ENCODE measurements at places on chromosomes 13 and 19. TPM values are rescaled to one million over a fixed set of nuclear protein-coding genes. Genes with fewer than 3 reads are reported as not detected.

The HSPBP1 gene
- total RNA-seq = 37.8 TPM

The ATP4B gene
- total RNA-seq = 0.07 TPM

The LRRC25 gene
- total RNA-seq = not detected

The ZNF121 gene
- total RNA-seq = 47.3 TPM

The ZNF628 gene
- 0.99 TPM for total RNA-seq

The ZNF844 gene
- total RNA-seq = 2.8 TPM

The GSX1 gene
- not detected for total RNA-seq

The ATP7B gene
- total RNA-seq = 6.5 TPM

The KLK5 gene
- total RNA-seq = not detected

The ZNF175 gene
- 3.5 TPM for total RNA-seq

The SLC25A41 gene
- total RNA-seq = 0.07 TPM

The FGF9 gene
- total RNA-seq = not detected

The RAP2A gene
- 77.7 TPM for total RNA-seq

The FBL gene
- 378 TPM for total RNA-seq

The ATP4A gene
- total RNA-seq = not detected

The SELENOV gene
- not detected for total RNA-seq

The ZNF320 gene
- 7.5 TPM for total RNA-seq

The RAB8A gene
- 95.8 TPM for total RNA-seq

The PSG7 gene
- total RNA-seq = not detected

The PRSS57 gene
- 0.07 TPM for total RNA-seq

The CPB2 gene
- total RNA-seq = not detected

The CLC gene
- not detected for total RNA-seq

The GNA15 gene
- total RNA-seq = 0.07 TPM

The ZNF765 gene
- total RNA-seq = 10.1 TPM

The PRKCSH gene
- total RNA-seq = 185 TPM

The TMEM255B gene
- 19.1 TPM for total RNA-seq

The SMIM24 gene
- total RNA-seq = not detected

The DMKN gene
- total RNA-seq = not detected

The TTYH1 gene
- total RNA-seq = not detected

The LYPD3 gene
- total RNA-seq = not detected

The IGLON5 gene
- total RNA-seq = not detected

The IZUMO2 gene
- total RNA-seq = not detected

The ADGRL1 gene
- 1.4 TPM for total RNA-seq

The CNFN gene
- total RNA-seq = not detected

The LGI4 gene
- total RNA-seq = not detected

The LAIR2 gene
- total RNA-seq = not detected

The ZNF225 gene
- total RNA-seq = 4.5 TPM

The CEACAM8 gene
- not detected for total RNA-seq

The ELSPBP1 gene
- not detected for total RNA-seq

The ADGRE3 gene
- not detected for total RNA-seq

The PSMC4 gene
- 161 TPM for total RNA-seq

The OVOL3 gene
- not detected for total RNA-seq

All from pulmonary artery endothelial cell (primary cell).